ENCODE measurements at places on chromosomes 2 and 18. TPM values are rescaled to one million over a fixed set of nuclear protein-coding genes. Genes with fewer than 3 reads are reported as not detected.
A peak's percentile ranks its signal among the peaks of the same experiment; 100 is the strongest.

The CCNT2 gene
- total RNA-seq, result 40.1 TPM

The GRHL1 gene
- 6.2 TPM for total RNA-seq

The TUBB8B gene
- not detected for total RNA-seq

The CDK5R2 gene
- 0.39 TPM for total RNA-seq

The LDLRAD4 gene
- 24.6 TPM for total RNA-seq

The SPC25 gene
- total RNA-seq, result 6.7 TPM

The SLC9A4 gene
- total RNA-seq, result not detected

- H3K4me1 ChIP-seq, result no peaks in the 10 kb centered on the region
- DNase-seq, result no peak
- H3K27ac ChIP-seq, result no peak overlapping the region
- H3K27me3 ChIP-seq, result no peaks in the 10 kb centered on the region
- no peaks in the 10 kb centered on the region for H3K36me3 ChIP-seq
These were observed 156.8 kb upstream of the UNC80 start for GRCh38 chr2:209614690-209615369.

GRCh38 chr18:52394602-52395001 is 54.6 kb downstream of the DCC start:
- DNase-seq, result no peak
- no peaks in the 10 kb centered on the region for H3K36me3 ChIP-seq
- no peaks in the 10 kb centered on the region for H3K27me3 ChIP-seq
- H3K27ac ChIP-seq, result no peak overlapping the region

- no peak overlapping the region for H3K27ac ChIP-seq
- no peaks in the 10 kb centered on the region for H3K36me3 ChIP-seq
- no peak for DNase-seq
- no peaks in the 10 kb centered on the region for H3K27me3 ChIP-seq
- H3K4me3 ChIP-seq, result no peak overlapping the region
These were observed 44.8 kb upstream of the POMC start for GRCh38 chr2:25213229-25213628.

DNA sequence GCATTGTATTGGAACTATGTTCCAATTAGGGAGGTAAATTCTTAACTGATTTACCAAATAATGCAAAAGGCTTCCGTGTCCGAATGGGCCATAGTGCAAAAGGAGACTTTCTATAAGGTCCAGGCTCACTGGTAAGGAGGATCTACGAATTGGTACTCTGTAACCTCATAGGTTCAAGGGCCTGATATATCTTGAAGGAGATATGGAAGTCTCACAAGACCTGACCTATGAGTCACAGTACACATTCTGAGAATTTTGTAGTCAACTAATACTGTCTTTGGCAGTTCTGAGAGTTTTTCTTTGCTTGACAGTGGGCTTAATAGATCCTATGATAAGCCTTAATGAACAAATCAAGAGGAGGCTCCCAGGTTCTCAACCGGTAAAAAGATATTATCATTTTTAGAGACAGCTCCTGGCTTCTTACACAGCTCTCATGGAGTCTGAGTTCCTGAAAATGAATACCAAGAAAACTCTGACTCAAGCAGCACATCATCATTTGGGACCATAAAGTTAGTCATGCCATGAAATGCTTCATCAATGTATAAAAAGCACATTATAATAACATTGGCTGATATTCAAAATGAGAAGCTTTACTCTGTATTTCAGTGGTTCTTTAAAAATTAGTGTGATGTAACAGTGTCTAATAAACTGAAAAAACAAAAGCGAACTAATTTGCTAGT is 1275.2 kb upstream of the CRIM1 start:
- no peak overlapping the region for H3K27ac ChIP-seq
- H3K4me1 ChIP-seq, result no peaks in the 10 kb centered on the region

GRCh38 chr2:101469863-101470262 is 5.0 kb downstream of the RFX8 start:
- H3K27ac ChIP-seq, result no peak overlapping the region
- H3K27me3 ChIP-seq, result no peaks in the 10 kb centered on the region
- H3K4me1 ChIP-seq, result no peaks in the 10 kb centered on the region
- H3K36me3 ChIP-seq, result no peaks in the 10 kb centered on the region

DNA sequence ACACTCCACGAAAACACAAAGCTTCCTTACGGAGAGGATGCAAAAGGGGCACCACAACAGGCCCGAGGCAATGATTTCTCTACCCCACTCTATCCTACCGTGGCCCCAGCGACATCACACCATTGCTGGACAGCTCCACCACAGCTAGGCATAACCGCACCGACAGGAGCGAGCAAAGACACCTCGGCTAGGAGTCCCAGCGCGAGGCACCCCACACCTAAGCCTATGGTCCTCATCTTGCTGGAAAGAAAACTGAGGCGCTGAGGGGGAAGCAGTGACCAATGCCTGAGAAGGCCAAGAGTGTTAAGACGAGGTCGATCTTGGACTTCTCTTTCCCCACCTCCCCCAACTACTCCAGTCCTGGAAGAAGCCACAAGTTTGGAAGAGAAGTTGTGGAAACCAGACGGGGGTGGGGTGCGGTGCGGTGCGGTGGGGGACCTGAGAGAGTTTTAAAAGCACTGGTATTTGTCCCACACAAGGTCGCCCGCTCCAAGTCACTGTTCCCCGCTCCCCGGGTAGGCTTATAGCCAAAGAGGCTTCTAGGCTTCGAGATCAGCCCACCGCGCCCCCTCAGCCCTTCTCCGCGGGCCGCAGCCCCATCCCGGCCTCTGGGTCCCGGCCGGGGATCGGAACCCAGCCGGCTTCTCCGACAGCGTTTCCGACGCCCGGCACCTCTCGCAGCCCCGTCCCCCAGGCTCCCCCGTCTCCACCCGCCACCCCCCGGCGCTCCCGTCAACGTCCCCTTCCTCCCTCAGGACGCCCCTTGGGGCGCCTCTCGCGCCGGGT is 766 bp downstream of the PDE6D start:
- peak overlapping the region; percentile 38 for H3K4me3 ChIP-seq
- peak overlapping the region; percentile 91 for H3K27ac ChIP-seq
- no peaks in the 10 kb centered on the region for H3K27me3 ChIP-seq
- peaks cover 15% of the 10 kb centered on the region for H3K4me1 ChIP-seq

- no peak overlapping the region for H3K4me3 ChIP-seq
- H3K27me3 ChIP-seq, result no peaks in the 10 kb centered on the region
- H3K36me3 ChIP-seq, result peaks cover 5% of the 10 kb centered on the region
- H3K27ac ChIP-seq, result no peak overlapping the region
- no peak for DNase-seq
These were observed 69.9 kb downstream of the PMS1 start for GRCh38 chr2:189854187-189854586.

- H3K27ac ChIP-seq, result no peak overlapping the region
- H3K27me3 ChIP-seq, result no peaks in the 10 kb centered on the region
- H3K4me1 ChIP-seq, result no peaks in the 10 kb centered on the region
- no peak overlapping the region for H3K4me3 ChIP-seq
- H3K36me3 ChIP-seq, result no peaks in the 10 kb centered on the region
These were observed 253.9 kb upstream of the GCFC2 start for GRCh38 chr2:75964646-75965045.

- no peaks in the 10 kb centered on the region for H3K4me1 ChIP-seq
- H3K4me3 ChIP-seq, result no peak overlapping the region
- no peaks in the 10 kb centered on the region for H3K36me3 ChIP-seq
- no peak overlapping the region for H3K27ac ChIP-seq
- no peak for DNase-seq
- no peaks in the 10 kb centered on the region for H3K27me3 ChIP-seq
These were observed 402.9 kb downstream of the ERBB4 start for GRCh38 chr2:212135739-212136138.

DNA sequence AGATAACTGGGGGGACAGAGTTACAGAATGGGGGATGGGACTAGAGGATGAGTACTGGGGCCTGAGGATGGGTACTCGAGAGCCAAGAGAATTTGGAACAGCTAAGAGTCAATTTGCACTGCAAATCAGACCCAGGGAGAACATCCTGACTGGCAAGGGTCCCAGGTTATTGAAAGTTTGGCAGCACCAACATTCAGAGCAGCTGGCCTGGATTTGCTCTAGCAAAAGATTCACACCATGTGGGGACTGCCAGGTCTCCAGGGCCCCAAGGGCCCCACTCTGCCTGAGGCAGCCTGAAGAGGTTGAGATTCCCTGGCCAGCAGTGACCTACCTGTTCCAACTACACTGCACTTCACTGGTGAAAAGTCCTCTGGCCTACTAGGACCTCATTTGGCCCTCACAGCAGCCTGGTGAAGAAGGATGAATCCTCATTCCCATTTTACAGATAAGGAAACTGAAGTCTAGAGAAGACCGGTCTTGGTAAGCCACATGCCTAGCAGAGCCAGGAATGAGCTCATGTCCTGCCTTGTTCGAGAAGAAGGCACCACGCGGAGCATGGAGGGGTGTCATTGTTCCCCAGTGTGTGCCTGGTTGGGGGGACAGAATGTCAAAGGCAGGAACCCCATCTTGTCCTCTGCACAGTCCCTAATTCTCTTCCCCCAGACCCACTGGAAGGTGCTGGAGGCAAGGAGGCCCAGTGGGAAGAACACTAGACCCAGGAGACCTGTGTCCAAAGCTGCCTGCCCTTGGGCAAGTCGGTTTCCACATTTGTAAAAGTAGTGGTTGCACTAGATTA is 258.6 kb downstream of the TNS1 start:
- H3K4me1 ChIP-seq, result peaks cover 4% of the 10 kb centered on the region
- no peak overlapping the region for H3K27ac ChIP-seq
- no peaks in the 10 kb centered on the region for H3K27me3 ChIP-seq
- H3K4me3 ChIP-seq, result no peak overlapping the region

- no peaks in the 10 kb centered on the region for H3K36me3 ChIP-seq
- peak overlapping the region; percentile 26 for H3K27ac ChIP-seq
- H3K4me1 ChIP-seq, result peaks cover 29% of the 10 kb centered on the region
- DNase-seq, result no peak
- no peaks in the 10 kb centered on the region for H3K27me3 ChIP-seq
These were observed 33.3 kb downstream of the ANXA4 start for GRCh38 chr2:69774984-69775982.

DNA sequence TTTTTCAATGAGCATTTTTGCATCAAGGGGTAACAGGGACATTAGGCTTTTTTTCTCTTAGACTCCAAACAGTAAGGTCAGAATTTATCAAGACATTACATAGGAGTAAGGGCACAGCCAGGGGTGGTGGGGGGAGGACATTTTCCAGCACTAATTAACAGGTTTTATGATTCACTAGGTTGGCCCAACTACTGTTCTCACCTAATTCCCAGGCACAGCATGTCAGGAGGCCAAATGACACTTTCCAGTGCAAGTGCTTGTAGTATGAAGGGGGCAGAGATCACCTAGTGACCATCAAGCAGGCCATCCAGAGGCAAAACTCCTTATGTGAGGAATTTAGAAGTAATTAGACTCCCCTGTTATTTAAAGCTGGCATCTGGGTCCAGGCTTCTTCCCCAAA is 3.9 kb upstream of the MBD2 start:
- H3K27ac ChIP-seq, result no peak overlapping the region
- no peak overlapping the region for H3K4me3 ChIP-seq
- H3K27me3 ChIP-seq, result no peaks in the 10 kb centered on the region
- no peaks in the 10 kb centered on the region for H3K4me1 ChIP-seq
- DNase-seq, result no peak

GRCh38 chr18:12314591-12315305 is 6.7 kb downstream of the TUBB6 start:
- no peak for DNase-seq
- H3K4me1 ChIP-seq, result peaks cover 14% of the 10 kb centered on the region
- H3K4me3 ChIP-seq, result no peak overlapping the region
- peaks cover 6% of the 10 kb centered on the region for H3K36me3 ChIP-seq
- H3K27me3 ChIP-seq, result no peaks in the 10 kb centered on the region
- H3K27ac ChIP-seq, result no peak overlapping the region

DNA sequence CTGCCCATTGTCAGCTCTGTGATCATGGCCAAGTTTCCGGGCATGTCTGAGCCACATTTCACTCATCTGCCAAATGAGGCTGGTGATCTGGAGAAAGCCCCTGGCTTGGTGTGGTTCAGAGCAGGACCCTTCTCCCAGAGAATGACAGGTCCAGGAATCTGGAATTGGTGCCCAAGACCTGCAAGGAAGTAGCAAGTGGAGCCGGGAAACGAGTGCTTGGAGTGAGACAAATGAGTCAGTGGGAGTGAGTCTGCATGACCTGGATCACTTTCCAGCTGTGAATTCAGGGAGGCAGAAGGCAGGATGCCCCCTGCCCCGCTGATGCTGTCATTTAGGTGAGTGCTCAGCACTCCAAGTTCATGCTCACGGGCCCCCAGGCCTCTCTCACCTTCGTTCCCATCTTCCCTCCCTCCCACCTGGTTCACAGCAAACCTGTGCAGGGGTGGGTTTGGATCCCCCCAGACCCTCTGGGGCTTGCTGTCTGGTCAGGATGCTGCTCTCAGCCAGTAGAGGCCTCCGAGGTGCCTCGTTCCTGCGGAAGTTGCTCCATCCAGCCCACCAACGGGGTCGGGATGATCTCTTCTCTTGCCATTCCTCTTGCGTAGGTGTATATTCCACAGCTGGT is 104.4 kb downstream of the INHBB start:
- H3K27me3 ChIP-seq, result no peaks in the 10 kb centered on the region
- H3K4me1 ChIP-seq, result peaks cover 5% of the 10 kb centered on the region
- H3K27ac ChIP-seq, result no peak overlapping the region
- no peak for DNase-seq
- no peaks in the 10 kb centered on the region for H3K36me3 ChIP-seq

GRCh38 chr2:1619556-1619955 is 124.8 kb downstream of the PXDN start:
- no peaks in the 10 kb centered on the region for H3K36me3 ChIP-seq
- H3K4me3 ChIP-seq, result no peak overlapping the region
- H3K4me1 ChIP-seq, result no peaks in the 10 kb centered on the region
- no peak for DNase-seq
- H3K27ac ChIP-seq, result no peak overlapping the region
- H3K27me3 ChIP-seq, result no peaks in the 10 kb centered on the region

- no peaks in the 10 kb centered on the region for H3K27me3 ChIP-seq
- no peaks in the 10 kb centered on the region for H3K36me3 ChIP-seq
- no peak overlapping the region for H3K27ac ChIP-seq
- H3K4me1 ChIP-seq, result no peaks in the 10 kb centered on the region
- no peak for DNase-seq
- H3K4me3 ChIP-seq, result no peak overlapping the region
These were observed 28.7 kb downstream of the CCDC141 start for GRCh38 chr2:179021258-179021657.

DNA sequence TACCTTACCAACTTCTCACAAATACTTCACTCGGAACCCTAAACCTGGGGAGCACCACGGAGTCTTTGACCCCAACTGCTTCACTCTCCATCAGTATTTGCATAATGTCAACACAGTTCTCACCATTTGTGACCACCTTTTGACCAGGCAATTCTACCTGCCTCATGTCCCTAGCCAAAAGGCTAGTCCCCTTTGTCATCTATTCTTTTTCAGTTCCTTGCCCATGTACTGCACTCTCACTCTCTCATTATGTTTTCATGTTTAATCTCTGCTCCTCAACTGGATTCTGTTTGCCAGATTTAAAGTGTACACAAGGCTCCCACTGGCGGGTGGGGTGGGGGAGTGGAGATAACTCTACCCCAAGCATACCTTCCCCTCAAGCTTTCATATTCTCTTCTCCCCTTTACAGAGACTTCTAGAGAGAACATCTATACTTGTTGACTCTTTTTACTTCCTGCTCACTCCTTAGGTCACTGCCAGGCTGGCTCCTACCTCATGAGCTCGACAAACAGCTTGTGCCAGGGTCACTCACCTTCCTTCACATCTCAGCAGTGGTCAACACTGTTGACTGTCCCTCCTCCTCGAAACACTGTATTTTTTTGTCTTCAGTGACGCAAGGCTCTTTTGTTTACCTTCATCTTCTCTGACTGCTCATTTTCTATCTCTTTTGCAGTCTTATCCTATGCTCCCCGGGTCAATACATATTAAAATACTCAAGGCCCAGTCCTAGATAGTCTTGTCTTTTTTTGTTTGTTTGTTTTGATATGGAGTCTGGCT is 88.7 kb upstream of the MAP4K3 start:
- no peak for DNase-seq
- H3K36me3 ChIP-seq, result no peaks in the 10 kb centered on the region
- H3K4me1 ChIP-seq, result peaks cover 7% of the 10 kb centered on the region
- no peak overlapping the region for H3K4me3 ChIP-seq
- no peaks in the 10 kb centered on the region for H3K27me3 ChIP-seq
- no peak overlapping the region for H3K27ac ChIP-seq

All from thyroid gland (tissue), 4 donors.